ENCODE measurements at places on chromosomes 4 and X. TPM values are rescaled to one million over a fixed set of nuclear protein-coding genes. Genes with fewer than 3 reads are reported as not detected.

DNA sequence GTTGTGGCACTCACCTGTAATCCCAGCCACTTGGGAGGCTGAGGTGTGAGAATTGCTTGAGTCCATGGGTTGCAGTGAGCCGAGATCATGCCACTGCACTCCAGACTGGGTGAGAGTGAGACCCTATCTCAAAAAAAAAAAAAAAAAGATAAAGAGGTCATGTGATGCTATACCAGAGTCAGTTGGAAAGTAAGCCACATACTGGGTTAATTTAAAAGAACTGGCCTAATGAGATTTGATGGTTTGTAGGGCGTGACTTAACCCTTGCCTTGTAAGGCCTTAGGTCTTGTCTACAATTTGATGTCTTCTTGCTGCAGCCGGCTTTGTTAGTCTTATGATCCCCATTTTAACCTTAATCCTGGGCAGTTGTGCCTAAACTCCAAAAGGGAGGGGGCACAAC is 5.2 kb downstream of the MGST2 start:
- peaks cover 8% of the 10 kb centered on the region for H3K36me3 ChIP-seq
- peaks cover 47% of the 10 kb centered on the region for H3K4me1 ChIP-seq
- H3K27ac ChIP-seq = no peak overlapping the region

DNA sequence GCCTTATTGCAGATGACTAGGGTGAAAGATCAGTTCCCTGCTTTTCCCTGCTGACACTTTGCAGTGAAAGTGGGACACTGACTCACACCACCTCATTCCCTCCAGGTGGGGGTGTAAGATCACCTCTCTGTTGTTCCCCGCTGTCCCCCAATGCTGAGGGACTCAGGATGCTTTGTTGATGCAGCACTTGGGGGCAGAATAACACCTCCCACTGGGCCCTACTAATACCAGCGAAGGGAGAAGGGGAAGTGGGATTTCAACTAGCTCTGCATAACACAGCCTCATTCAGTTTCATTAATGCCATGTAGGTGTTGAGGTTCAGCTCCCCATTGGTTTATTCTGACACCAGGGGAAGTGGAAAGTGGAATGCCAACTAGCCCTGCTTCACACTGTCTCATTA is 43.6 kb upstream of the IL1RAPL2 start:
- H3K27ac ChIP-seq = no peak overlapping the region
- no peaks in the 10 kb centered on the region for H3K27me3 ChIP-seq
- no peaks in the 10 kb centered on the region for H3K36me3 ChIP-seq
- no peak overlapping the region for H3K4me3 ChIP-seq
- DNase-seq = no peak
- H3K4me1 ChIP-seq = no peaks in the 10 kb centered on the region

GRCh38 chr4:134126000-134126560 is 75.5 kb downstream of the PABPC4L start:
- no peaks in the 10 kb centered on the region for H3K4me1 ChIP-seq
- no peak overlapping the region for H3K4me3 ChIP-seq
- no peak for DNase-seq

- DNase-seq = no peak
- H3K36me3 ChIP-seq = no peaks in the 10 kb centered on the region
- H3K4me1 ChIP-seq = no peaks in the 10 kb centered on the region
- H3K27me3 ChIP-seq = no peaks in the 10 kb centered on the region
- no peak overlapping the region for H3K27ac ChIP-seq
Observed at GRCh38 chrX:116862340-116862739, 399.6 kb upstream of the CT83 start.

DNA sequence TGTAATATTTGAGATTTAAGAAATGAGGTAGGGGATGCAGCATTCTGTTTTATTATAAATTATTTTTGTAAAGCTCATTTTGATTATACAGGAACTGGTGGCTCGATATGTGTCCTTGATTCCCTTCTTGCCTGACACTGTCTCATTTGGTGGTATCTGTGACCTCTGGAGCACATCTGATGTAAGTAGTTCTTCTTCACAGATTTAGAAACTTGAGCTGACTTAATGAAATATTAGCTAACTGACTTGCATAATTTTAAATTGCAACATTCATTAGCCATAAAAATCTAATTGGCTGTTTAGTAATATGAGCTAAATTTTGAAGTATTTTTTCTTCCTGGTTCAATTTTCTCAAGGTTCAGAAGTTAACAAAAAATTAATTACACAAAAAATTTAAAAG is 69.1 kb downstream of the FBXL5 start:
- no peaks in the 10 kb centered on the region for H3K36me3 ChIP-seq
- H3K27me3 ChIP-seq = no peaks in the 10 kb centered on the region
- no peak overlapping the region for H3K27ac ChIP-seq
- no peak for DNase-seq
- H3K4me1 ChIP-seq = no peaks in the 10 kb centered on the region
- H3K4me3 ChIP-seq = no peak overlapping the region

GRCh38 chr4:187103351-187103750 is 379.7 kb upstream of the FAT1 start:
- H3K36me3 ChIP-seq = no peaks in the 10 kb centered on the region
- no peak for DNase-seq
- no peaks in the 10 kb centered on the region for H3K4me1 ChIP-seq
- no peak overlapping the region for H3K4me3 ChIP-seq
- no peaks in the 10 kb centered on the region for H3K27me3 ChIP-seq

DNA sequence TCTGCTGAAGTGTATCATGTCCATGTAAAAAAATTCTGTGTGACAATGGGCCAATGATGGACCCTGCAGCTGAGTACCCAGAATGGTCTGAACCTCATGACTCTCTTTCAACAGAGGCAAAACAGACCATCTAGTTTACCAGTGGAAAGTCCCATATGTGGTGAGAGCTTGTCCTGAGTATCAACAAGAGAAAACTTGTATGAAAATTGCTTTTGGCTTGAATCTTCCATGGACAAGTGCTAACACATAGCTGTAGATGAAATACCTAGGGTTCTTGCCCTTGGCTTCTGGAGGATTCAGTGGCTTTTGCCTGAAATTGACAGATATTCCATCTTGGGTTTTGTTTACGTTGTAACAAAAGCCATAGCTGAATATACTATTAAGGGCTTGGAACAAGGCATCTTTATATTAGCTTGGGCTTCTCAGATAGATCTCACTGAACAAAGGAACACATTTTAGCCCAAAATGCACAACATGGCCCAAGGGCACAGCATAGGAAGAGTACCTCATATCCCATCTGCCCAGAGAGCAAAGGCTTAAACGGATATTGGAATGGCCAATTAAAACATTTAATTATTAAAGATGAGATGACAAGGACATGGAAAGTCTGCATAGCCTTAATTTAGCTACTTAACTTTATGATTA is 128.5 kb upstream of the HPGD start:
- DNase-seq = no peak
- H3K27ac ChIP-seq = no peak overlapping the region
- H3K27me3 ChIP-seq = no peaks in the 10 kb centered on the region
- no peak overlapping the region for H3K4me3 ChIP-seq
- H3K4me1 ChIP-seq = no peaks in the 10 kb centered on the region

DNA sequence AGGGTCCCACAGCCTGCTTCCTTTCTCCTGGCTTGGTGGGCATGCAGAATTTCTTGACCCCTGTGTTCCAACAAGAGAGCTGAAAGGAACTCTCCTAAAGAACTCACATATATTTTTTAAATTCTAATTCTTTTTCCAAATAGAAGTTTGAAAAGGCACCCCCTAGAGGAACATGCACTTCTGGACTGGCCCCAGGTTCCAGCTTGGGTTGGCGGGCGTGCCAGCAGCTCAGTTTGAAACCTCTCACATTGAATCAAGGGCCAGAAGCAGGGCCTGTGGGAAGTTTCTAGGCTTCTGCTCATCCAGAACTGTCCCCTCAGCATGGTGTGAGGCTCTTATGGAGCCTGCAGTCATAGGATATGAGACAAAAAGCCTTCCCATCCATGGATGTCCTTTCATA is 132.6 kb downstream of the ATG4A start:
- H3K4me1 ChIP-seq = no peaks in the 10 kb centered on the region
- H3K27ac ChIP-seq = no peak overlapping the region
- DNase-seq = no peak
- H3K36me3 ChIP-seq = no peaks in the 10 kb centered on the region
- H3K27me3 ChIP-seq = no peaks in the 10 kb centered on the region
- H3K4me3 ChIP-seq = no peak overlapping the region

DNA sequence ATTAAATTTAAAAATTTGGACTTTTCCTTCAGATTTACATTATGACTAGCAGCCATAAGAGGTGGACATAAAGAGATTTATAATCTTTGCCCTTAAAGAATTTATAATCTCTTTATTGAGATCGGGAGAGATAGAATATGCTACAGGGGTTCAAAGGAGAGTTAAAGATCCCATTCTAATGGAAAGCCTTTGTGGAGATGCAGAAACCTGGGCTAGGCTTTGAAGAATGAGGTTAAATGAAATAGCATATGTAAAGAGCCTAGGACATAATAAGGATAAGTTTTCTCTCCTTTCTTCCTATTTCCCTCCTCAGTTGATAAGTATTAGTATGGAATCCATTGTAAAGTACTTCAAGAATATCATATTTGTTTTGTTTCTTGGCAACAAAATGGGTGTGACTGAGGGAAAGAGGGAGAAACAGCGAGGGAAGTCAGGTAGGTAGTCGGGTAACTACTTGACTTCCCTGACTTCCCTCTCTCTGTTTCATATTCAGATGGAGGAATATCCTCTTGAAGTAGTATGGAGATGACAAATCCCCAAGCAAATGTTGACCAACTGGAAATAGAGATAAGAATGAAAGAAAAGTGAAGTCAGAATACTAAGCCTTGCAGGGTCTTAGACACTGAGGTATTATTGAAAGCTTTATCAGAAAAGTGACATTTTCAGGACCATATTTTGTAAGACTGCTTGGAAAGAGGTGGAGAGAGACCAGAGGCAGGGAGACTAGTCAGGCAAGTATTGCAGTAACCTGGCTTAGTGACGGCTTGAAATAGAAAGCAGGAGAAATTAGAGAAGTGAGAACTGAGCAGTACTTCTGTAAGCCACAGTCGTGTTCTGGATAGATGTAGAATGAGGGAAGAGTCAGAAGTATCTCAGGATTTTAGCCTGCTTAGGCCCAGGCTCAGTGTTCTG is 82.9 kb downstream of the PDLIM5 start:
- H3K4me3 ChIP-seq = no peak overlapping the region
- DNase-seq = no peak
- peaks cover 7% of the 10 kb centered on the region for H3K36me3 ChIP-seq
- peak overlapping the region; percentile 55 for H3K27ac ChIP-seq
- no peaks in the 10 kb centered on the region for H3K27me3 ChIP-seq

PRR32 gene
- 3.6 TPM for total RNA-seq

PCDH18 gene
- total RNA-seq = 5.6 TPM

CTPS2 gene
- 4.4 TPM for total RNA-seq

Measured in right atrium auricular region (tissue), 2 donors.